Stimulated activated CD8-positive, alpha-beta memory T cell treated with anti-CD3 and anti-CD28 coated beads, Interleukin-2, amount 100 ng/mL, for 48 hours (primary cell): ENCODE measurements at places on chromosomes 4 and X.

- DNase-seq, result no peak
These were observed 58.5 kb downstream of the ASMT start for GRCh38 chrX:1673337-1673736.

- no peak for DNase-seq
These were observed 2078.4 kb downstream of the PCDH7 start for GRCh38 chr4:32798471-32799159.

DNA sequence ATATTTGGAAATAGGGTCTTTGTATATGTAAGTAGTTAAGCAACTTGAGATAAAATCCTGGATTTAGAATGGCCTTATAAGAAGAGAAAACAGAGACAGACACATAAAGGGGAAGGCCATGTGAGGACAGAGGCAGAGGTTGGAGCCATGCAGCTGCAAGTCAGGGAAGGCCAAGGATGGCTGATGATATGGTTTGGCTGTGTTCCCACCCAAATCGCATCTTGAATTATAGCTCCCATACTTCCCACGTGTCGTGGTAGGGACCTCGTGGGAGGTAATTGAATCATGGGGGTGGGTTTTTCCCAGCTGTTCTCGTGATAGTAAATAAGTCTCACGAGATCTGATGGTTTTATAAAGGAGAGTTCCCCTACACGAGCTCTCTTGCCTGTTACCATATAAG is 76.3 kb downstream of the STK32B start:
- DNase-seq, result no peak

DNA sequence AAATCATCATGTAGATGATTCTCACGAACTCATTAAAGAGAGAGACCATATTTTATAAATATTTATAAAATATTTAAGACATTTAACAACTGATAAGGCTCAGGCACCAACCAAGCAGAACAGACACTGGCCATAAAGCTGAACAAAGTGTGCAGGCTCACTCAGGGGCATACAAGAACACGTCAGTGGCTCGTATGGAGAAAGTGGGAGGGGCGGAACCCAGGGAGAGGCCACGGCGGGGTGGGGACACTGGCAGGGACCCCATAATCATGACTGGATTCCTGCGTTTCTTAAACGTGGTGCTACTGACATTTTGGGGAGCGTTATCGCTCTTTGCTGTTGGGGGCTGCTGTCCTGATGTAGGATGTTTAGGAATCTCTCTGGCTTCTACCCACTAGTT is 31.3 kb upstream of the FAT1 start:
- no peak for DNase-seq

GRCh38 chrX:107574054-107574683 is 54.1 kb upstream of the PRPS1 start:
- no peak for DNase-seq

DNA sequence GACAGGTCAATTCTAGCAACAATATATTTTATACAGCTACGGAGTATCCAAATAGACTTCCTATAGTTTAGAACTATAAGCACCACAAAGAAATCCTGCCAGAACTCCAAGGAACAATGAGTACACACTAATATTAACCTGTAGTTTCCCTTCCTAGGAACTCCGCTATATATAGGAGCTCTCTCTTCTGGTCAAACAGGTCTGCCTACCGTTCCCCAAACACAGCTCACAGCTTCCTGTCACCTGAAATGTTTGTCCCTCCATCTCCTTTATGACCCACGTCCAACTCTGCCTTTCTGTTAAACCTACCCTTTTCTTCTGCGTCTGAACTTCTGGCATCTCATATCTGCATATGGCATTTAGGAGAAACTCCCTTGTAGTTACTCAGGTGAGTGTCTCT is 10.5 kb upstream of the GJB1 start:
- DNase-seq, result no peak
